ENCODE measurements at places on chromosomes 7 and 10.
A peak's percentile ranks its signal among the peaks of the same experiment; 100 is the strongest.

- no peak for DNase-seq
These were observed 253.8 kb downstream of the MAD1L1 start for GRCh38 chr7:1978656-1979590.

- DNase-seq: no peak
These were observed 164.0 kb downstream of the SH2D4B start for GRCh38 chr10:80701706-80702105.

GRCh38 chr10:36437367-36437766 is 688.0 kb upstream of the ANKRD30A start:
- no peak for DNase-seq

DNA sequence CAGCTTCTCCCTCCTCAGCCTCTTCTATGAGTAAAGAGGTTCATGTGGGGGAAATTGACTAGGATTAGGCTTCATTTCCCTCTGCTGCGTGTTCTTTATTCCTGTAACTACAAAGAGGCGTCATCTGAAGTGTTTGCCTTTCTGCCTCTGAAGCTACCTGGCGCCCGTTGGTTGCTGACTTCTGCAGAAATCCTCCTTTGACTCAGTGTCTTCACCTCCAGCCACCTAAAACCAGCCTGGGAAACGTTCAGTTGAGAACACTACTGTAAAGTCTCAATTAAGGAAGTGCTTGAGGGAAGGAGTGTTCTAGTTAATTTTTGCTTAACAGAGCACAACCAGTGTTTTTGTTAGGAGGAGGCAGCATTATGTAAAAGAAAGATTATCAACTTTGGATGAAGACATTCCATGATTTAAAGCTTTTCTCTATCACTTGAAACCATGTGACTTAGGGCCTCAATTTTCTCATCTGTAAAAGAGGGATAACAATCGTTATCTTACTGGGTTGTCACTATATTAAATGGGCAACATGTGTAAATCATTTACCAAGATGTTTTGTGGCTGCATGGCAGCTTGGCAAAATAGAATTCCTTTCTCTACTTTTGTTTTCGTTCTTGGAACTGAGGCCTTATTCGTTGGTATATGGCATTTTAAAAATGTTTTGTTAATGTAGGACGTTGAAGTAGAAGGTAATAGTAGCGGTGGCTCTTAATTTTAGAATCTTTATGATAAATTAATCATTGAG is 642.9 kb downstream of the SDK1 start:
- DNase-seq: no peak

DNA sequence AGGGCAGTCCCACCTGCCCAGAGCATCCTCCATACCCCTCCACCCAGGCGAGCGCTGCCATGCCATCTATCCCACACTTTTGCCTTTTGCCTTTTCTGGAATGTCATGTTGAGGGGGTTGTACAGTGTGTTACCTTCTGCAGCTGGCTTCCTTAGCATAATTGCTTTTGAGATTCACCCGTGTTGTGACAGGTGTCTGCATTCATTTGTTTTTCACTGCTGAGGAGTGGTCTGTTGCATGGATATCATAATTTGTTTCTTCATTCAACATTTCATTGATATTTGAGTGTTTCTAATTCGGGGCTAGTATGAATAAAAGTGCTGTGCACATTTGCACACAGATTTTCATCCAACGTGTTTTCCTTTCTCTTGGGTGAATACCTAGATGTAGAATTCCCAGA is 353.9 kb downstream of the PAXIP1 start:
- DNase-seq: no peak

DNA sequence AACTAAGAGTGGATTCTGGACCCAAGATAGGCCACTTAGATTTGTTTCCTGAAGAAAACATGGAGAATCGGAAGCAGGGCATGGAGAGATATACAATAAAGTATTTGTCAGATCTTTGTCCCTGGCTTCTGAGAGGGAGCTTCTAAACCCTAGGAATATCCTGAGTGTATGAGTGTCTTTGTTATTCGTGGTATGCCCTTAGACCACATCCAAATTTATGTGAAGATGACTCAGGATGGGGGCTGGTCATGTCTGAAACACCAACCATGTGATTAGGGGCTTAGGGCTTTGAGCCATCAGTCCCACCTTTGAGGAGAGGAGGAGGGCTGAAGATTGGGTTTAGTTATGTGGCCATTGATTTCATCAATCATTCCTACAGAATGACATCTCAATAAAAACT is 69.7 kb upstream of the PLPP4 start:
- no peak for DNase-seq

- DNase-seq: no peak
These were observed 98.2 kb downstream of the TNS3 start for GRCh38 chr7:47483604-47484273.

DNA sequence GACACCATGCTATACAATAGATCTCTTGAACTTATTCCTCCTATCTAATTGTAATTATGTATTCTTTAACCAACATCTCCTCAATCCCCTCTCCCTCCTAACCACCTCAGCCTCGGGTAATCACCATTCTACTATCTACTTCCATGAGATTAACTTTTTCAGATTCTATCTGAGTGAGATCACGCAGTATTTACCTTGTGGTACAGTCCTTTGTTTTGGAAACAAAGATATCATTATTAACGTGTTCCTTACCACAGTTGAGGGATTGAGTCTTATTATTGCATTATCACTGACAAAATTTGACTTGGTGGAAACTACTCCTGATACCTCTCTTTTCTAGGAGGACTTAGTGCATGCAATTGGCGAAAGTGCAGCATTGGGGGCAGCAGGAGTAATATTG is 26.0 kb upstream of the HYAL4 start:
- DNase-seq: no peak

- DNase-seq: peak; percentile 59
These were observed 79.7 kb downstream of the DLG5 start for GRCh38 chr10:77846718-77847311.

DNA sequence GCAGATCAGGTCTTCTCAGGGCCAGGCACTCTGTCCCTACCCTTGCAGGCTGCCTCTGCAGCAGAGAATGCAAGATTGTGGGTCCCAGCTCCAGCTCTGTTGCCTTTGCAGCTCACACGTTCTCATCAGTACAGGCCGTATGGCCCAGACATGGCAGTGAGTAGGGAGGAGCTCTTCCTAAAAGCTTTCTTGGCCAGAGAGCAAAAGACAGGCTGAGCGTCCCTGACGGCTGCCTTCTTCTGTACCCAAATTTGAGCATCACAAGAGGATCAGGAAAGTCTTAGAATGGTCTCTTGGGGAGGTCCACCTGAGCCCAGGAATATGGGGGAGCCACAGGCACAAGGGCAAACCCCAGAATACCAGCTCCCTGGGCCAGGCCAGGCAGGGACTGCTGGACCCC is 266.3 kb upstream of the ZMIZ1 start:
- DNase-seq: no peak

DNA sequence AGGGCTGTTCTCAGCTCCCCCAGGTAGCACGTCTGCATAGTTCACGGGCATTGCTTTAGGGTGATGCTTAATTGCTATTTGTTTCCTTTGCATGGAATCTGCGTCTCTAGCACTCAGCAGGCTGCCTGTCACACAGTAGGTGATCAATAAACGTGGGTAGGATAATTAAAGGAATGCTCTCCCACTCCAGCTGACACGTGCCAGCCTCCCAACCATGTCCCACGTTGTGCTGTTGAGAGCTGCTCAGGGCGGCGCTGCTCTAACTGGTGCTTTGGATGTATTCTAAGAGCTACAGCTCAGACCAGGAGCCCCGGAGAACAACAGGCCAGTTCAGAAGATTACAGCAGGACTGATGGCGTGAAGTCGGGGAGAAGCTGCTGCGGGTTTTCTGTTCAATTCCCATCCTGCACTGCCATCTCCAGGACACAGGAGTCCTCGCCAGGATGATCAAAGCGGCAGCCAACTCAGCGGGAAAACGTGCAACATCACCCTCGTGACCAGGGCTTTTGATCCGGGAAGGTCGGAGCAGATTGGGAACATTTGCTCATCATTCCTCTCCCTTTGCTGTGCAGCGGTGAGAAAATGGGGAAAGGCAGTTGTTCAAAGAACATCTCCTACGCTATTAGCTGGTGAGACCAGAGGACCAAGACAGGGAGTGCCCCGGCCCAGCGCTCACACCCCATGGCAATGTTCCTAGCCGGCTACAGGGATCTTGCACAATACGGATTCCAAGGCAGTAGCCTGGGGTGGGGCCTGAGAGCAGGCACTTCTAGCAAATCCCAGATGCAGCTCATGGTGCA is 50.5 kb upstream of the FOXK1 start:
- DNase-seq: no peak

DNA sequence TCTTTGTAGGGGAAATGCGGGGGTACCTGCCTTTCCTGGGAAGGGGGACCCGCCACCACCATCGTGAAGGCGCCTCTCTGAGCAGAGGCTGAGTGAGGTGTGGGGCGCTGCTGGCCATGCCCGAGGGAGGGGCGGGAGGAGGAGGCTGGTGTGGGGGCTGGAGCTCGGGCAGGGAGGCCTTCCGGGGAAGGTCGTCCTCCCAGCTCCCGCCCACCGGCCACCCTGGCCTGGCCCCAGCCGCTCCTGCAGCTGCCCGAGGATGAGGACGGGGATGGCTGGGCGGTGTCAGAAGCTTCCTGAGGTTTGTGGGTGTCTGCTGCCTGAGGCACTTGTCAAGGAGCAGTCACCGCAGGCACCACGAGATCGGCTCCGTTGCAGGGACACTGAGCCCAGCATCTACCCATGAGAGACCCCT is 11.4 kb downstream of the PWWP2B start:
- no peak for DNase-seq

DNA sequence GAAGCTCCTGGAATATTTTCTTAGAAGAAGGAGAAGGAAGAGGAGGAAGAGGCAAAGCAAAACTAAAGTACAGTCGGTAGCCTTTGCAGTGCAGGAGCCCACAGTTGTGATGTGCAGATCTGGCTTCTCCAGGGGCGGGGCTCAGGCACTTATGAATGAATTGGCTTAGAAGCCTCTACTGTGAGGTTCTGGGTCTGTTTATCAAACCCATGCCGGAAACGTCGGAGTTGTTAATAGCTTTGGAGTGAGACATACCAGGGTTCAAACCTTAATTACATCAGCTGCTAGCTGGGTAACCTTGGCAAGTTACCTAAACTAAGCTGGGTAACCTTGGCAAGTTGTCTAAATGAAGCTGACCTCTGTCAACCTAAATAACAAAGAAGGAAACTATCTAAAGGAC is 89.3 kb upstream of the PITRM1 start:
- no peak for DNase-seq

Data from activated CD4-positive, alpha-beta T cell treated with anti-CD3 and anti-CD28 coated beads, Interleukin-2, amount 50 U/mL, for 1 hour (primary cell).